ENCODE measurements at places on chromosomes 3 and 15.

DNA sequence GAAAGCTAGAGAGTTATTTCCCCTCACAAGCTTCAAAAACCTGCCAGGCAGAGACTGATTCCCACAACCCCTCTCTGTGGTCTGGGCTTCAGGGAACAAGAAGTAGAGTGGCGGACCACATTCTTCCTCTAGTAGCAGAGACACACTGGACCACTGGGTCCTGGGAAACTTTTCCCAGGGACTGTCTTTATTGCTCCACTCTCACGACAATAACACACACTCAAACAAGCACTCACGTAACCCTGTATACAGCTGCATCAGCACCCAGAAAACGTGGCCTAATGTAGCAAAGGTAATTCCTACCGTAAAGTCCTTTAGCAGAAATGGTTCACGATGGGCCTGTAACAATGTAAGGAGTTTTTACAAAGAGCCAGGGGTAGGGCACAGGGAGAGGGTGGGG is 27.6 kb downstream of the CPOX start:
- DNase-seq: no peak

GRCh38 chr15:32683906-32684584 is 33.8 kb upstream of the GREM1 start:
- DNase-seq: no peak

DNA sequence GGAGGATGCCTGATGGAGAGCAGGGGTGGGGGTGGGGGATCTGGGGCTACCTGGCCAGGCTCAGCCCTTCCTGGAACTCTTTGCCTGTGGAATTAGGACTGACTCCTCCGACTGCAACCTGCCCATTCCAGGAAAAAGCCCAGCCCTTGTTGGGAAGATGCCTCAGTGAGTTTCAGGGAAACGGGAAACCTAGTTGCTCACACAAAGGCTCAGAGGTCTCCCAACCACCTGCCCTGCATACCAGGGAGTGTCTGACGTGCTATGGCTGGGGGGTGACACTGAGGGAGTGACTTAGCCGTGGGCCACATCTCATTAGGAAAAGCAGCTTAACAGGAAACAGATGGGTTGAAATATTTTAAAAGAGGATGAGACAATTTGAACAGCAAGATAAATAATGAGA is 27.9 kb downstream of the CYP8B1 start:
- no peak for DNase-seq

DNA sequence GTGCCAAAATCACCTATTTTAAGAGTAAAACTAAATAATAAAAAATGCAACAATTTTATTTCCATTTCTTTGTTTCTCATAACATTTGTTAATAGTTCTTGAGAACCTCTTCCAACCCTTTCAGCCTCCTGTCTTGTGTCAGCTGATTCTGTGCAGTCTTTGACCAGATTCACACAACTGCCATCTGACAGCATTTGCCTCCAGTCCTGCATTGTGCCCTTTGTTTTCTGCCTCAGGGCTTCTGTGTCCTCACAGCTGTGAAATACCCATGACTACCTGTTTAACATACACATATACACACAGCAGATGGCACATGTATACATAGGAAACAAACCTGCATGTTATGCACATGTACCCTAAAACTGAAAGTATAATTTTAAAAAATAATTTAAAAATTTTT is 13.2 kb upstream of the CNTN6 start:
- no peak for DNase-seq

- DNase-seq: no peak
Measured at GRCh38 chr3:12671120-12671450, 7.2 kb upstream of the RAF1 start.

GRCh38 chr3:85780806-85781205 is 822.0 kb downstream of the CADM2 start:
- no peak for DNase-seq

GRCh38 chr3:173630849-173631248 is 233.3 kb downstream of the NLGN1 start:
- no peak for DNase-seq

- DNase-seq: no peak
Measured at GRCh38 chr3:25973122-25973521, 183.2 kb downstream of the OXSM start.

DNA sequence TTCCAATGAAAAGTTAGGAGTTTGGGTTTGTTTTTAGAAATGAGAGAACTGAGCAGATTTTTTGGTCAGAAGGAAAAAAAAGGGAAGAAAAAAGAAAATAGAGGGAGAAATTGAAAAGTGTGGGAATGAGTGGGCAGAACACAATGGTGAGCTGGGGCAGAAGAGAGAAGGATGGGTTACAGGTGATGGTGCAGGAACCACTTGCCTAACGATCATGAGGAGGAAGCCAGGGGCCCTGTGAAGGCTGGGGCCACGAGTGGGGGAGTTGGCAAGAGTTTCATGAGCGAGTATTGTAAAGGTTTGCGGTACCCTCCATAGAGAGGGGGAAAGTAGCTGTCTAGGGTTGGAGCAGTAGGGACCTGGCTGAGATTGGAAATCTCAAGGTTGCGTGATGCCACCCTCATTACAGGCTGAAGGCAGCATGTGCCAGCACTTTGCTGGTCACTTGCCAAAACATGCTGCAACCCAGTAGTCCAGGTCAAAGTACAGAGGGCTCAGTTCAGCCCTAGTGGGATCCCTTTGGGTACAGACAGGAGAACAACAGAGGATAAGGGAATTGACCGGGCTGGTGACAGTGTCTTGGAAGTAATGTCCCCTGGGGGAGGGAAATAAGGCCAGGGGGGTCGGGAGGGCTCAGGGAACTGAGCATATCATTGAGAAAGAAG is 6.6 kb downstream of the IVD start:
- DNase-seq: no peak

GRCh38 chr3:50245831-50246516 is 10.0 kb downstream of the GNAI2 start:
- DNase-seq: no peak

- DNase-seq: no peak
Measured at GRCh38 chr3:4079339-4080195, 223.6 kb upstream of the SETMAR start.

- DNase-seq: no peak
Measured at GRCh38 chr15:42273900-42274701, 868 bp upstream of the TMEM87A start.

DNA sequence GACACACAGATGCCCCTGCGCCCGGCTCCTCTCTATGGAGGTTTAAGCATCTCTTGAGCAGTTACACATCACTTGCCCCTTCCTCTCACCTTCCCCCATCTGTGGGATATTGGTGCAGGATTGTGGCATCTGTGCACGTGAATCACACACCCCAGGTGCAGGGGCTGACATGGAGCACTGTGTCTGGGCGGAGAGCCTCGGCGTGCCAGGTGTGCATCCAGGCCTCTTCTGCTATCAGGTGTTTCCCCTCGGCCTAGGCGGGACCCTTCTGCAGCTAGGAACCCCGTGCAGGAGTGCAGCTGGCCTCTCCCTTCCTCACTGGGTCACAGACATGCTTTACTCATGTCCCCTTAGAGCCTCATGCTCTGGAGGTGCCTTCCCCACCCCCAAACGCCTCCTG is 33.4 kb upstream of the MUC13 start:
- DNase-seq: no peak

DNA sequence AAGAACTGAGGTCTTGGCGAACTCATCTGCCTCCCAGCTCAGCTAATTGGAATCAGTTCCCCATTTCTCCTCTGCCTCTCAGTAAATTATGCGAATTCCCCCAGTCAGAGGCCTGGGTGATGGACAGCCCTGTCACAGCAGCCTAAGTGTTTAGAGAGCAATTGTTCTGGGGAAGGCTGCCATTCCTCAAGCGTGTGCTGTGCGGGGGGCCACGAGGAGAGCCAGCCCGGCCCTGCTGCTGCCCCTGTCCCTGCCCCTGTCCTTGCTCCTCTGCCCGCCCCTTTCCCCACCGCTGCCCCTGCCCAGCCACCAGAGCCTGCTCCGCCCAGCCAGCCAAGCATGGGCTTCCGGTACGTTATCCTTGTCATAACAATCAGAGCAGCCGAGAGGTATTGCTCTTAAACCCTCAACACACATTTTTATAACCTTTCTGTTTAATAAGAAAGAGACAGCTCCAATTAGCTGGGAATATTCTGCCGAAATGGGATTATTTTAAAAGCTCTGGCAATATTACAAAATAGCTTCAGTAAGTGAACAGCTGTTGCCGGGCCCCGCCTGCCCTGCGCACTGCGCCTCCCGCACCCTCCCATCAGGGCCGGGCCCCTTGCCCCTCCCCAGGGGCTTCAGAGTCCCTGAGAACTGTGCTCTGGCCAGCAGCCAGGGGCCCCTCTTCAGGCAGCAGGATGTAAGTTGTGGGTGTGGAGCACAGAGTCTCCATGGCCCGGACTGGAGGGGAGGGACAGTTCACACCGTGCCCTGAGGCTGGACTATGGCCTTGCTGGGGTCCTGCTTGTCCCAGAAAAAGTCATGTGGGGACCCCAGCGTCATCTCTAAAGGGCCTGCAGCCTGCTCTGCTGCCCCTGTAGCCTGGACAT is 12.4 kb upstream of the CACNA2D2 start:
- DNase-seq: no peak

- no peak for DNase-seq
Measured at GRCh38 chr3:69205385-69205784, 83.0 kb upstream of the LMOD3 start.

DNA sequence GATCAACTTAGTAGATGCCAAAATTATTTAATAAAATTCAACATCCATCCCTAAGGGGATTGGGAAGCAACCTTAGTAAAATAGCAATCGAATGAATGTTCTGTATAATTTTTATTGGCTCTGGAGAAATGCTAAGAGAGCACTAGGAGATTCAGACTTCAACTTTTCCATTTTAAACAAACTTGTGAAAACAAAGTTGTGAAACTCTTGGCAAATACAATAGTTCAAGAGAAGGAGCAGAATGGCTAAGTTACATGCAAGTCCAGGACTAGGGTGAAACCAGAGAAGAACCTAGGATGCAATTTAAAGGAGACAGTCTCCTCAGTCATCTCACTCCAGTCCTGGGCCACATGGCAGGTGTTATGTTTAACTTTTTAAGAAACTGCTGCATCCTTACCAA is 16.7 kb upstream of the ZNF280D start:
- DNase-seq: no peak

DNA sequence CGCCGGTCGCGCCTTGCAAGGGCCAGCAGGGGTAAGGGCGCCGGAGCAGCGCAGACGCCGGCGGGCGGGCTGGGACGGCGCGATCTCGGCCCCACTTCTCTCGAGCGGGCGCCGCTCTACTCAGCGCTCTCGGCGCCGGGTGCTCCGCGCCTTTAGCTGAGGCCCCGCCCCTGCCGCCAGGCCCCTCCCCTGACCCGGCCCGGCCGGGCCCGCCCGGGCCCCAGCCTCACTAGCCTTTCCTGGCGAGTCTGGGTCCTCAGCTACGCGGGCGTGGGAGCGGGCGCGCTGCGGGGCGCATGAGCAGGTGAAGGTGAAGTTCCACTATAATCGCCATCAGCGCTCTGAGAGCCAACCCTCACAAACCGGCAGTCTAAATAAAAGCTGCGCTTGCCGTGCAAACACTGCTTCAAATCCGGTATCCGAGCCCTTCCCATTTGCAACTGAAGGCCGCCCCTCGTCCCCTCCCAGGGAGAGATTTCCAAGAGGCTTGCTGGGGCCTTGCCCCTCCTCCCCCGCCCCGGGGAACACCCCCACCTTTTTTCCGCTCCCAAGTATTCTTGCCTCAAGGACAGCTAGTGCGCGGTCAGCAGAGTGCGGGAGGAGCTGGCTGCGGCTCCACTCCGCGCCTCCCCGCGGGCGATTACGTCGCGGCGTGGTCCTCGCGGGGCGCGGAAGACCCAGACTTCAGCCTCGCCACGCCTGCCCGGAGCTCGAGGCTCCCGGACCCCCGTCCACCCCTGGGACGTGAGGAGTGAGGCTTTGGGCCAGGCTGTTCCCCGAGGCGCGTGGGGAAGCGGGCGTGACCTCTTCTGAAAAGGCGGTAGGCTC is at the start of gene RPP25:
Gene RPP25 (minus strand): TSS at position 125 of the 828 bp plus-strand sequence. CDS start 189 bp downstream, outside the sequence.
- peak; percentile 44 for DNase-seq

- DNase-seq: peak; percentile 42
Measured at GRCh38 chr15:86624261-86625036, 544.8 kb downstream of the AGBL1 start.

GRCh38 chr15:53072077-53072476 is 281.9 kb upstream of the ONECUT1 start:
- no peak for DNase-seq

Data from NCI-H1417 treated with DMSO at 0.1 percent for 48 hours (cell line).